ENCODE measurements at places on chromosomes 4 and X.

GRCh38 chr4:53306729-53307128 is 59.1 kb downstream of the SCFD2 start:
- H3K36me3 ChIP-seq, result no peaks in the 10 kb centered on the region
- no peak overlapping the region for H3K4me3 ChIP-seq
- H3K27ac ChIP-seq, result no peak overlapping the region
- H3K4me1 ChIP-seq, result no peaks in the 10 kb centered on the region
- H3K27me3 ChIP-seq, result no peaks in the 10 kb centered on the region

DNA sequence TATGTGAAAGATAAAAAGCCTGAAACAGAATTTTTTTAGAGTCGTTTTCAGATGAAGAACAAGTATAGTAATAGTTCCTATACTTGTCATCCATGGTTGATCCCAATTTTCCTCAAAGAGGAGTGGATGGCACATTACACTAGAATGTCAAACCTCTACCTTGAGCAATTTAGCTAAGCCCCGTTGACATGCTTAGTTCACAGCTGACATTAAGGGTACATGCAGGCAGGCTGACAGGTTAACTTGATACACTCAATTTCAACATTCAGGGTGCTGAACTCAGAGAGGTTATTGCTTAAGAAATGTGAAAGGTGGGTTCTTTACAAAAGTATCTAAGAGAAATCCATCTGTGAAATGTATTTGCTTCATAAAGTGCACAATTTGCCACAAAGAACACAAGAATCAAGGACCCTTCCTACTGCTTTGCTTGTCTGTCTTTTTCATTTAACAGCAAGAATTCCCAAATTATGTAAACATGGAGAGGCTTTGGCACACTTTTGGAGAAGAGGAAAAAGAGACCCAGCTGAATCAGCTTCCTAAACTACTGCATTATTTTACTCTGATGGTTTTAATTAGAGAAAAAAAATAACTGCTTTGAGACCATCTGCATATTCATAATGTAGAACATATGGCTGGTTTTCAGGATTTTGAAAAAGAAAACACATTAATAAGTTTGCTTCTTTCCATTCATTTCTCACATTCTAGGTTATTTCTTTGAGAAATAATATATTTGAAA is 122.5 kb upstream of the DDIT4L start:
- no peaks in the 10 kb centered on the region for H3K36me3 ChIP-seq
- no peak for DNase-seq
- H3K27me3 ChIP-seq, result no peaks in the 10 kb centered on the region
- H3K4me3 ChIP-seq, result no peak overlapping the region
- no peak overlapping the region for H3K27ac ChIP-seq

GRCh38 chr4:152808670-152809069 is 28.9 kb downstream of the ARFIP1 start:
- no peaks in the 10 kb centered on the region for H3K27me3 ChIP-seq
- H3K4me3 ChIP-seq, result no peak overlapping the region
- no peak overlapping the region for H3K27ac ChIP-seq
- no peaks in the 10 kb centered on the region for H3K4me1 ChIP-seq

DNA sequence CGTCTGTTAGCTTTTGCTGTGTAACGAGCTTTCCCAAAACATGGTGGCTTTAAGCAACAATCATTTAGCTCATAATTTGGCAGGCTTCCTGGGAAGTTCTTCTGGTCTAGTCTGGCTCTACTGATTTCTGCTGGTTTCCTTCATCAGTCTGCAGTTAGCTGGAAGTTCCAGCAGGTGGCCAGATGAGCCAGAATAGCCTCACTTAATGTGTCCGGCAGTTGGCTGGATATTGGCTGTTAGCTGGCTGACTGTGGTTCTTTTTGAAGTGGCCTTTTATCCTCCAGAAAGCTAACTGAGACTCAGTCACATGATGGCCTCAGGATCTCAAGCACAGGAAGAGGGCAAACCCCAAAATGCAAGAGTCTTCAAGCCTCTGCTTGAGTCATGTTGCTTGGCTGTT is 34.9 kb downstream of the FTHL17 start:
- DNase-seq, result peak; percentile 30
- H3K36me3 ChIP-seq, result no peaks in the 10 kb centered on the region
- no peaks in the 10 kb centered on the region for H3K27me3 ChIP-seq
- H3K27ac ChIP-seq, result no peak overlapping the region
- H3K4me1 ChIP-seq, result no peaks in the 10 kb centered on the region

DNA sequence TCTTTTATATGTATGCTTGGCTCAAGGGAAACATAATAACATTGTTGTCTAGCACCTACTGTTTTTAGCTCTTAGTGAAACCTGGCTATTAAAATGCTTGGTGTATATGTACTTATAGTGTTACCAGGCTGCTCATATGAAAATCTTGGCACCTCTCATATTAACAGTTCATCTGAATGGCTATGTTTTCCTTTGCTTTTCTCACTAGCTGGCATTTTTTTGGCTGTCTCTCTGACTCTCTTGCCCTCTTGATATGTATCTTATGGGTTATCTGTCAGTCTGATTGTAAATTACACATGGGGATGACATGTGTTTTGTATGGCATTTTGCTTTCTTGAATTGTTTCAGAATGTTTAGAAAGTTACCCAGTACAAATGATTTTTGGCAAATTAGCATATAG is 158.0 kb downstream of the ARHGAP24 start:
- H3K4me1 ChIP-seq, result no peaks in the 10 kb centered on the region
- DNase-seq, result no peak
- no peaks in the 10 kb centered on the region for H3K27me3 ChIP-seq
- H3K4me3 ChIP-seq, result no peak overlapping the region
- no peaks in the 10 kb centered on the region for H3K36me3 ChIP-seq

GRCh38 chrX:16588266-16588665 is 61.7 kb upstream of the S100G start:
- H3K27ac ChIP-seq, result no peak overlapping the region
- H3K4me3 ChIP-seq, result no peak overlapping the region
- no peaks in the 10 kb centered on the region for H3K27me3 ChIP-seq
- H3K36me3 ChIP-seq, result no peaks in the 10 kb centered on the region
- no peaks in the 10 kb centered on the region for H3K4me1 ChIP-seq

GRCh38 chr4:31175242-31175910 is 455.2 kb downstream of the PCDH7 start:
- no peak overlapping the region for H3K4me3 ChIP-seq
- H3K36me3 ChIP-seq, result no peaks in the 10 kb centered on the region
- H3K27ac ChIP-seq, result no peak overlapping the region
- H3K27me3 ChIP-seq, result no peaks in the 10 kb centered on the region
- no peaks in the 10 kb centered on the region for H3K4me1 ChIP-seq

DNA sequence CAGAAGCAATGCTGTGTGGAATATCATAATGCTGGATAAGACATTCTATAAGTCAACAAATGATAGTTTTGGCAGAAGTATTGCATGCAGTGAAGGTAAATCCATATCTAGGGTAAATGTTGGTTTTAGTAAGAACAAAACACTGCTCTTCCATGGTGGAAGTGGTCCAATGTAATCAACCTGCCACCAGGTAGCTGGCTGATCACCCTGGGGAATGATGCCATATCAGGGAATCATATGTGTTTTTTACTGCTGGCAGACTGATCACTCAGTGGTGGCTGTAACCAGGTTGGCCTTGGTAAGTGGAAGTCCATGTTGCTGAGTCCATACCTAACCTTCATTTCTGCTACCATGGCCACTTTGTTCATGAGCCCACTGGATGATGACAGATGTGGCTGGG is 74.0 kb upstream of the CENPE start:
- no peaks in the 10 kb centered on the region for H3K36me3 ChIP-seq
- DNase-seq, result no peak
- H3K27me3 ChIP-seq, result no peaks in the 10 kb centered on the region
- no peak overlapping the region for H3K27ac ChIP-seq
- no peaks in the 10 kb centered on the region for H3K4me1 ChIP-seq

GRCh38 chrX:2145692-2146367 is 354.9 kb downstream of the DHRSX start:
- DNase-seq, result no peak
- H3K4me3 ChIP-seq, result no peak overlapping the region
- no peak overlapping the region for H3K27ac ChIP-seq
- no peaks in the 10 kb centered on the region for H3K27me3 ChIP-seq
- H3K4me1 ChIP-seq, result no peaks in the 10 kb centered on the region
- H3K36me3 ChIP-seq, result no peaks in the 10 kb centered on the region

- H3K36me3 ChIP-seq, result no peaks in the 10 kb centered on the region
- no peak overlapping the region for H3K4me3 ChIP-seq
- peaks cover 4% of the 10 kb centered on the region for H3K27me3 ChIP-seq
- no peaks in the 10 kb centered on the region for H3K4me1 ChIP-seq
- H3K27ac ChIP-seq, result no peak overlapping the region
These were observed 49.2 kb upstream of the TAB3 start for GRCh38 chrX:30938295-30938694.

DNA sequence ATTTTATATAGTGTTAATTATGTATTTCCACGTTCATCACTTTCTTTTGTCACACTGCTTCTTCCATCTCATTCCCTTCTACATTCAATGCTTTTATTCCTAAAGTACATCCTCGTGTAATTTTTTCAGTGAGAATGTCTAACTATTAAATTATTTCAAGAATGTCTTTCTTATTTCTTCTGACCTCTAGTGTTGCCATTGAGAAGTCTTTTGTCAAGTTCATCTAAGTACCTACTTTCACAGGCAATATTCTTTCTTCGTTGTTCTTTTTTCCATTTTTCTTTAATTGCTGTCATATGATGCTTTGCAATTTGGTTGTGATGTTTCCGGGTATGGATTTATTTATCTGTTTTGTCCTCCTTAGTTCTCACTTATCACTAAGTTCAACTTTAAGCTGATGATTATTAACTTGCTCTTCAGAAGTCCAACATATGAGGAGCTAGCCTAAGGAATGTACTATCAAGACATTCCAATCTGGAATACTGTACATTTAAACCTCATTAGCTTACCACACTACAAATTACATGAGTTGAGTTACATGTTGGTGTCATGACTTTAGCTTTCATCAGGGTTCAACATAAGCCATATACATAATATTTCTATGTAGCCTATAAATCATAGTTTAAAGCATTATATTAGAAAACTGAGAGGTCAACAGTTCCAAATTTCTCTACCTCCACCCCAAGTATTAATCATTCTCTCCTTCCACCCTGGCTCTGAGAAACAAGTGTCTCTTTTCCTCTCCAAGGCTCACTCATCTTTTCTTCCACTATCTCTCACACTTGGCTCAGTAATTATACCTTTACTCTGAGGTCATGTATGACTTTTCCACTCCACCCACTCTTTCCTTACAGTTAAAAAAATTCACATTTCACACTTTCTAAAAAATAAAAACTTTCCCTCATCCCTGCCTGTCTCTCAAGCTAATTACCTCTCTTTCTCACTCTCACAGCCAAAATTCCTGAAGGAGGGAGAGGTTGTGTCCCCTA is 81.5 kb downstream of the COX18 start:
- no peak for DNase-seq
- H3K27ac ChIP-seq, result no peak overlapping the region
- no peaks in the 10 kb centered on the region for H3K36me3 ChIP-seq
- no peaks in the 10 kb centered on the region for H3K4me1 ChIP-seq
- no peak overlapping the region for H3K4me3 ChIP-seq
- H3K27me3 ChIP-seq, result no peaks in the 10 kb centered on the region

DNA sequence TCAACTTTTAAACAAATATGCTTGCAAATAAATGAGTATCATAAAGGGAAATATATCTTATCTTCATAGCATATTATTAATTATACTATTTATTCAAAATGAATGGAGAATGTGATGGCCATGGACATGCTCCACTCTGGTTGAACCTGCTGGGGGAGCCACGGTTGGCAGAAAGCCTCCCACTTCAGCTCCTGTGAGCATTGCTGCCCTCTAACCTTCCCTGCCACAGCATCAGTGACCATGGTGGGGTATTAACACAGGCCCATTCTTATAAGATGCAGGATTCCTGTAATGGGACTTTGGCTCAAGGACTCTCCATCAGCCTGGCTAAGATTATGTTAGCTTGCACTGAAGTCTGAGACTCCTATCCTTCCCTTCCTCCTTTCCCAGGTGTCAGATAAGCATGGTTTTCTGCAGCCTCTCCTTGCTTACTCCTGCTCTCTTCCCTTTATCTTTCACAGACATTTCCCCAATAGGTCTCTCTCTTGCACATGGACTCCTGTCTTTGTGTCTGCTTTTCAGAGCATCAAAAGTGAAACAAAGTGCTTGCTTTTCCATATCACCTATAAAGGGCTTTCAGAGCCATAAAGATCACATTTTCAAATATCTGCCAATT is 4.9 kb upstream of the ABRAXAS1 start:
- H3K27ac ChIP-seq, result no peak overlapping the region
- H3K4me3 ChIP-seq, result no peak overlapping the region
- H3K27me3 ChIP-seq, result no peaks in the 10 kb centered on the region
- no peaks in the 10 kb centered on the region for H3K4me1 ChIP-seq
- no peak for DNase-seq
- no peaks in the 10 kb centered on the region for H3K36me3 ChIP-seq

DNA sequence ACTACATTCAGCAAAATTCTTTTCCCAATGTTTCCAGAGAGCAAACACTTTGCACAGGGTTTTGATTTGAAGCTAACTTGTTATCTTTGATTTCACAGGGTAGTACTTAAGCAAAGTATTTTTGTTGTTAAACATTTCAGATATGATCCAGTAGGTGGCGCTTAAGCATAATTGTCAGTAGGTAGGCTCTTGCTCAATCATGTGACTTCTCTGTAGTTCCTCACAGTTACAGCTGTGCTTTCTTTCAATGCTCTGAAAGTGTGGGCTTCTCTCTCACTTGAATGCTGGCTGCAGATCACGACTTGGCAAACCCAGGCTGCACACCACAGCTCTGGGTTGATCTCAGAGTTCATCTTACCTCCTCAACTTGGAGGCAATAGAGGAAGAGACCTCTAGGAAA is 1016.5 kb downstream of the SH3BGRL start:
- no peak overlapping the region for H3K4me3 ChIP-seq
- H3K27ac ChIP-seq, result no peak overlapping the region
- no peaks in the 10 kb centered on the region for H3K4me1 ChIP-seq
- no peaks in the 10 kb centered on the region for H3K36me3 ChIP-seq
- DNase-seq, result no peak

DNA sequence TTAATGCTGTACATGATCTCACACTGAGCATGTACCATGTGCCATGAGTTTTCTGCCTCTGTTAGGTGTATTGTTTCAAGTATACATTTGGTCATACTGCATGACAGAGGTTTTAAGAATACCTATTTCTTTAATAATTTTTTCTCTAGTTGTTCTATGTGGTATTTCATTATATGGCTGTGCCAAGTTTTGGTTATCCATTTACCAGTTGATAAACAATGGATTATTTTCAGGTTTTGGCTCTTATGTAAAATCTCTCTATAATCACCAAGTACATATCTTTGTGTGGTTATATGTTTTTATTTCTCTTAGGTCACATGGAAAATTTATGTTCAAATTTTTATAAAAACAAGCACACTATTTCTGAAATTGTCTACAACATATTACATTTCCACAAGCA is 221.9 kb downstream of the GPM6A start:
- no peak overlapping the region for H3K4me3 ChIP-seq
- no peaks in the 10 kb centered on the region for H3K27me3 ChIP-seq
- no peak for DNase-seq
- H3K36me3 ChIP-seq, result no peaks in the 10 kb centered on the region

GRCh38 chr4:149498246-149498645 is 317.4 kb downstream of the IQCM start:
- H3K27ac ChIP-seq, result no peak overlapping the region
- H3K4me3 ChIP-seq, result no peak overlapping the region
- DNase-seq, result no peak
- no peaks in the 10 kb centered on the region for H3K27me3 ChIP-seq
- H3K4me1 ChIP-seq, result no peaks in the 10 kb centered on the region

GRCh38 chr4:144592264-144592663 is 53.7 kb upstream of the HHIP start:
- H3K27ac ChIP-seq, result no peak overlapping the region
- H3K4me1 ChIP-seq, result peaks cover 3% of the 10 kb centered on the region
- no peaks in the 10 kb centered on the region for H3K27me3 ChIP-seq
- no peak overlapping the region for H3K4me3 ChIP-seq
- DNase-seq, result no peak

Data from colonic mucosa (tissue), 4 donors.